HT-29 (cell line): ENCODE measurements at places on chromosomes 16 and 17.

- peak; percentile 7 for DNase-seq
Observed at GRCh38 chr17:54899721-54900456, 763 bp upstream of the TOM1L1 start.

DNA sequence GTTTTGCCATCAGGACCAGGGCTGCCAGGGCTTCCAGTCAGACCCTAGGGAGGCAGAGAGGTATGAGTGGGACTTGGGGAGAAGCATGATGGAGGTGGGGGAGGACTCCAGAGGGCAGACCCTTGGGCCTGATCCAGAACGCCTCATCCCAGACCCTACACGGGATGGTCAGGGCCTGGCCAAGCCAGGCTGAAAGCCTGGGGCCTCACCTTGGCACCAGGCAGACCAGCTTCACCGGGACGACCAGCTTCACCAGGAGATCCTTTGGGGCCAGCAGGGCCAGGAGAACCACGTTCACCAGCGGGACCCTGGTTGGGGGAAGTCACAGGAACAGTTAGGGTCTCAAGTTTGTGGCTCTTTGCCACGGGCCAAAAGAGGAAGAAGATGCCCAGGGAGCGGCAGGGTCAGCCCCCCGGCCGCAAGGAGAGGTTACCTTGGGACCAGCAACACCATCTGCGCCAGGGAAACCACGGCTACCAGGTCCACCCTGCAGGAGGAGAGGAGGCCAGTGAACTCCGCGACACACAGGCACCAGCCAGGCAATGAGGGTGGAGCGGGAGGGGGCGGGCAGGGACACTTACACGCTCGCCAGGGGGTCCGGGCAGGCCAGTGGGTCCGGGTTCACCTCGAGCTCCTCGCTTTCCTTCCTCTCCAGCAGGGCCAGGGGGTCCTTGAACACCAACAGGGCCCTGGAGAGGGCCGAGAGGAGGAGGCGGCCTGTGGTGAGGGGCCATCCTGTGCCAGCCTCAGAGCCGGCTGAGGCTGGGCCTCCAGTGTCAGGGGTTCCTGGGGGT, 7.1 kb downstream of the COL1A1 start:
- DNase-seq: no peak

DNA sequence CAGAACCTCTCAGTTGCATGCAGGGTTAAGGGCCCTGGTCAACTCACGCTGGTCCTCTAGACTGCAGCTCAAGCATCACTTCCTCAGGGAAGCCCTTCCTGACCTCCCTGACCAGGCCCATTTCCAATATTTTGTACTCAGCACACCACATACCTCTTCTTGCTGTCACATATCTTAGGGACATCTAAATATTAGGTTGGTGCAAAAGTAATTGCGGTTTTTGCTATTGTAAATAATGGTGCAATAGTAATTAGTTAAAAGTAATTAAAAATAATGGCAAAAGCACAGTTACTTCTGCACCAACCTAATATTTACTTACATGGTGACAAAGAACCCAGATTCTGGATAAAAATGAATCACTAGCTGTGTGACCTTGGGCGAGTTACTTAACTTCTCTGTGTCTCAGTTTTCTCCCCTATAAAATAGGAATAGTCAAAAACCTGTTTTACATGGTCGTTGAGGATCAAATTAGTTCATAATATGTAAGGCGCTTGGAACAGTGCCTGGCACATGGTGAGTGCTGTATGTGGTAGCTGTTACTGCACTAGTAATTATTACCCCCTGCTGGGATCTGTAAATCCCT, 177.4 kb downstream of the PRKCB start:
- no peak for DNase-seq

- DNase-seq: no peak
Observed at GRCh38 chr17:82108038-82108437, 10.0 kb upstream of the FASN start.

- DNase-seq: no peak
Observed at GRCh38 chr17:57266902-57267311, 10.6 kb downstream of the MSI2 start.
